ENCODE measurements at places on chromosomes 5 and 9.

GRCh38 chr5:54738118-54738972 is 220.8 kb downstream of the SNX18 start:
- DNase-seq, result peak; percentile 59

- no peak for DNase-seq
These were observed 82.4 kb upstream of the NTRK2 start for GRCh38 chr9:84587153-84587552.

DNA sequence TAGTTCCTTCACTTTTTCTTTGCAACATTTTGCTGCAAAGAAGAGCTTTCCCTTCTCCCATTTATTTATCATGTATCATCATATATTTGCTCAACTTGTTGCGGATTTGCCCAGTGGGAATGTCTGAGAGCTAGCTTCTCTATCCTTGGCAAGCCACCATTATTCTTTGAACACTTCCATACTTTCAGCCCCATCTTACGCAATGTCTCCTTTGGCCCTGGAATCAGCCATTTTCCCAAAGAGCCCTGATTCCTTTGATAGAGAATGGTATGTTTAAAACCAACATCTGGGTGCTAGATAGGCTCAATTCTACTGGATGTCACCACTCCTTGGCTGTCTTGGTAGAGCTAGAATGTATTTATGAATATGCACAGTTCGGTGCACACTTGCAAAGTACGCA is 12.6 kb upstream of the SETD9 start:
- no peak for DNase-seq

DNA sequence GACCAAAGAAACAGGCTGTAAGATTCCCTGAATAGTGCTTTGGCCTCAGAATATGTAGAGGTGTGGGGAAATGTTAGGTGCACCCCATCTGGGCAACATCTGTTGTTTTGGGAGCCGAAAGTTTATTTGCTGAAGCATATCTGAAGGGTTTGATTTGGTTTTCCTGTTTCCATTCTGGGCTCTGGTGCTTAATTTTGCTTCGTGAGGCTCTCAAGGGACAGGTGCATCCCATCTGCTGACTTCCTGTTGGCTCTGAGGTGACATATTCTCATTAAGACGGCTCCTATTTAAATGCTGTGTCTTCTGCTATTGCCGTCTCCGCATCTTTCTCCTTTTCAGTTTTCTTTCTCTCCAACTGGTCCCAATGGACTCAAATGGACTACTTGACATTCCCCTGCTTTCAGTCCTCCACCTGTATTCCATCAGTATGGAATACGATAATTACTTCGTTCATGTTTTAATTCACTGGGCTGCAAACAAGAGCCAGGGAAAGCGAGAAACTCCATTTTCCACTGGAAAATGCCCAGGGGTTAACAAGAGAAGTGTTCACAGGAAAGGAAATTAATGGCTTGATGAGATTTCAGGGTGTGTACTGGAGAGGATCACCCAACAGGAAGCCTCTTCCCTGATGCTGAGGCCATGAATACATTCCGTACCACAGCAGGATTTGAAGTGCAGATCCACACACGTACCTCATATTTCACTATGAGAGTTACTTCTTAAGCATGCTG is 104.0 kb downstream of the MTX3 start:
- DNase-seq, result no peak

DNA sequence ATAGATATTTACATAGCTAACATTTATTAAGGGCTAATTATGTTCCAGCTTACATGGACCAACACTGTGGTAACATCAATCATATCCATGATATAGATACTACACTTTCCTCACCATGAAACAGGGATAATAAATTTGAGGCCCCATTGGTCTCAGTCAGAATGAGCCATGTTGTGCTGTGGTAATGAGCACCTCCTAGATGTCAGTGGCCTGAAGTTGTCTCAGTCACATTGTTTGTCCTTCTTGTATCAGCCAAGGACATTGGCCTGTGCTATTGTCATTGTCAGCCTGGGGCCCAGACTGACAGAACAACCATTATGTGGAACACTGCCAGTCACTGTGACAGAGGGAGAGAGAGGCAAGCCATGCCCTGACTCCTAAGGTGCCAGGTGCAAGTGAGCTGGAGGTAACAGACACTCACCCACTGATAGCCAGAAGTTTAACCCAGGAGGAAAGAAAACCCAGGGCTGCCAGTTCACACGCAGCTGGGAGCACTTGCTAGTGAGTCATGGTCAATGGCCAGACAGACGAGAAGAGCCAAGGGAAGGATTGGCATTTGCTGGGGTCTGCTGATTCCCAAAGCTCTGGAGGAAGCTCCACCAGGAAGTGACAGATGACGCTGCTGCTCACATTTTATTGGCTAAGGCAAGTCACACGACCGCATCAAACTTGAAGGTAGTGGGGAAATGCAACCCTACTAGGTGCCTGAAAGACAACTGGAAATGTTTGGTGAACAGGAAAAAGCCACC is 224.2 kb downstream of the MELK start:
- DNase-seq, result no peak

DNA sequence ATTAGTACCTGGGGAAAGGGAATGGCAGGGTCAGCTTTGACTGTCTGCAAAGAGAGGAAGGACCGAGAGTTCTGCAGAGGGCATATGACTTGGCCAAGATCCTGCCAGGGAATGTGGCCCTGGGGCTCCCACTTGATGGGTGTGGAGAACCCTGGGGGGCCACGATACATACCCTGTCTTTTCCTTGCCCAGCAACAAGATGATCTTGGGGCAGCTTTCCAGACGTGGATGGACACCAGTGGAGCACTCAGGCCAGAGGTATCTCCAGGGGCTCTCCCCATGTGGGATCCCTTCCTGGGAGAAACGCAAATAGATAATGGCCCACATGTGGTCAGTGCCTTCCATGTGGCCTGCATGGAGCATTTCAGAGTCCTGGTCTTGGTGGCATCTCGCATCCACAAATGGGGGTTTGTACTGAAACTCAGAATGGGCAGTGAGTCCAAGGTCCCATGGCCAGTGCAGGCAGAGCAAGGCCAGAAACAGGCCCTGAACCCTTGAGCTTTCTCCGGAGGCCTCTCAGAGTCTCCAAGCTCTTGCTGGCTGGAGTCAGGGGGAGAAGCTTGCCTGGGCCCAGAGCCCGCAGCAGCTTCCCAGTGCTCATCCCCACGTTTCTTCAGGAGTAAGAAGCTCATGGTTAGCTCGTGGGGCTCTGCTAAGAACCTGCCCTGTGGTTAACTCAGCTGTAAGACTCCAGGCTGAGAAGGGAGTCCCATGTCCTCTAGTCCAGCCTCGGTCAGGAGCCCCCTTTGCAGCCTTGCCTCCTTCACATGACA is 18.3 kb upstream of the ORM1 start:
- peak; percentile 4 for DNase-seq

GRCh38 chr5:83672646-83673045 is 48.0 kb downstream of the HAPLN1 start:
- DNase-seq, result no peak

- DNase-seq, result peak; percentile 75
These were observed 31.8 kb upstream of the ORM1 start for GRCh38 chr9:114291064-114291474.

DNA sequence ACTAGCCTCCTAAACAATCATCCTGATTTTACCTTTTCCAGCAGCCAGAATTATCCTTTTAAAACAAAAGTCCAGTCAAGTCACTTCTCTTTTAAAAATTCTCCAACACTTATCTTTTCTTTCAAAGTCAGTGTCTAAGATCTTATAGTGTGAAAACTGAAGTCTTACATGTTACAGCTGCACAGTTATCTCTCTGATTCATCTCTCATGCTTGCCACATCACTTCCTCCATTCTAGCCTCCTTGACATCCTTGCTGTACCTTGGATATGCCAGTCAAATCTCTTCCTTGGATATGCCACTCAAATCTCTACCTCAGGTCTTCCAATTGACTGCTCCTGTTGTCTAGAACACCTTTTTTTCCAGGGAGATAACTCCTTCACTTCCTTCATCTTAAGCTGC is 361.7 kb upstream of the FTMT start:
- DNase-seq, result no peak

- no peak for DNase-seq
These were observed 593.5 kb downstream of the CETN3 start for GRCh38 chr5:89816038-89816437.

All from mucosa of gallbladder (tissue), 1 donor.